T-cell (primary cell): ENCODE measurements at places on chromosomes 1 and 21.

- no peak for DNase-seq
These were observed 673 bp downstream of the CD46 start for GRCh38 chr1:207752456-207752998.

- peak; percentile 29 for DNase-seq
These were observed 38.5 kb upstream of the PDE9A start for GRCh38 chr21:42614811-42615351.

DNA sequence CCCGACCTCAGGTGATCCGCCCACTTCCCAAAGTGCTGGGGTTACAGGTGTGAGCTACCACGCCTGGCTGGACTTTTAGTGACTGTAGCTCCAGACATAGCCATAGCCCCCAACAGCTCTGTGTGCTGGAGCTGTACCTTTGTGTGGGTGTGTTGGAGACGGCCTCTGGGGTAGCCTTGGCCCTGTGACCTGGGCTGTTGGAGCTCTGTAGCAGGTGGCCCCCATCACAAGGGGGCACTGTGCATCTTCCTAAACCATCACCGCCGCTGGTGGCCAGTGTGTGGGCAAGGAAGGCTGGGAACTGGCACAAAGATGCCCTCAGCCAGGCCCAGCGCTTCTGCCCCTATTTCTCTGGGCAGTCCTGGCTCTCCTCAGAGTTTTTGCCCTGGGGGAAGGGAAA, 38.4 kb upstream of the FOXO6 start:
- no peak for DNase-seq

DNA sequence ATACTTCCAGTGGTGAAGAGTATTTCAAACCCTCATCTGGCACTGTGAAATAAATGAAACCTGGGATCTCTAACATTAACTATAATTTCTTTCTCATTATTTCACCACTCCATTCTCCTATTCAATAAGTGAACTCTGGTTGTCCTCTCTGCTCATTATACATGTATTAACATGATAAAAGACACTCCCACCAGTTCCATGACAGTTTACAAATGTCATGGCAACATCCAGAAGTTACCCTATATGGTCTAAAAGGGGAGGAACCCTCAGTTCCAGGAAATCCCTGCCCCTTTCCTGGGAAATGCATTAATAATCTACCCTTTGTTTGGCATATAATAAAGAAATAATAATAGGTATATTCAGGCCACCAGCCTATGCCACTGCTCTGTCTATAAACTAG, 62.7 kb upstream of the BRINP3 start:
- no peak for DNase-seq

DNA sequence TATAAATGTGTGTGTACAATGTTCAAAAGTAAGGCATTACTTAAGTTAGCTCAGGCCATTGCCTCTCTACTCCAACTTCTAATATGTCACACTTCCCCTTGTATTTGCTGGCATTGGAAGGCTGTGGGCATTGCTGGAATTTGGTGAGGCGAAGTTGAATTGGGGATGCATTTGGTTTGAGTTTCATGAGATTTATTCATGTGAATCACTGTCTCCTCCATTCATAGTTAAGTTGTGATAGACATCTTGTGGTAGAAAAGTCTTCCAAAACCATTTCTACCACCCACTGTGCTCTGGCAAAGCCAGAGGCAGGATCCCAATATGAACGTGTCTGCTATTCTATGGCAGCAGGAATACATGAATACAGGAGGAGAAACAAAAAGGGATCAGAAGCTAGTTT, 397.8 kb upstream of the USP24 start:
- DNase-seq, result no peak

DNA sequence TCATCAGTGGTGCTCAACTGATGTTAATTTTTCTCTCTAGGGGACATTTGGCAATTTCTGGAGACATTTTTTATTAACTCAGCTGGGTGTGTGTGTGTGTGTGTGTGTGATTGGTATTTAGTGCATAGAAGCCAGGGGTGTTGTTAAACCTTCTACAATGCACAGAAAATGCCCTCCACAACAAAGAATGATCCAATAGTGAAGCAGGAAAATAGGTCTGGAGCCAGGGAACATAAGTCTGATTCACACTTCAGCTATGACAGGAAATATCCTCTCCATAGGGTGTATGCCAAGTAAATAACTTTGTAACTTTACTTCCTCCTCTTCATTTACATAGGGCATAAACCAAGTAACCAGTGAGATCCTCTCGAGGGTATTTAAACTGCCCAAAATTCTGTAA, 25.1 kb upstream of the TMEM61 start:
- DNase-seq, result no peak

DNA sequence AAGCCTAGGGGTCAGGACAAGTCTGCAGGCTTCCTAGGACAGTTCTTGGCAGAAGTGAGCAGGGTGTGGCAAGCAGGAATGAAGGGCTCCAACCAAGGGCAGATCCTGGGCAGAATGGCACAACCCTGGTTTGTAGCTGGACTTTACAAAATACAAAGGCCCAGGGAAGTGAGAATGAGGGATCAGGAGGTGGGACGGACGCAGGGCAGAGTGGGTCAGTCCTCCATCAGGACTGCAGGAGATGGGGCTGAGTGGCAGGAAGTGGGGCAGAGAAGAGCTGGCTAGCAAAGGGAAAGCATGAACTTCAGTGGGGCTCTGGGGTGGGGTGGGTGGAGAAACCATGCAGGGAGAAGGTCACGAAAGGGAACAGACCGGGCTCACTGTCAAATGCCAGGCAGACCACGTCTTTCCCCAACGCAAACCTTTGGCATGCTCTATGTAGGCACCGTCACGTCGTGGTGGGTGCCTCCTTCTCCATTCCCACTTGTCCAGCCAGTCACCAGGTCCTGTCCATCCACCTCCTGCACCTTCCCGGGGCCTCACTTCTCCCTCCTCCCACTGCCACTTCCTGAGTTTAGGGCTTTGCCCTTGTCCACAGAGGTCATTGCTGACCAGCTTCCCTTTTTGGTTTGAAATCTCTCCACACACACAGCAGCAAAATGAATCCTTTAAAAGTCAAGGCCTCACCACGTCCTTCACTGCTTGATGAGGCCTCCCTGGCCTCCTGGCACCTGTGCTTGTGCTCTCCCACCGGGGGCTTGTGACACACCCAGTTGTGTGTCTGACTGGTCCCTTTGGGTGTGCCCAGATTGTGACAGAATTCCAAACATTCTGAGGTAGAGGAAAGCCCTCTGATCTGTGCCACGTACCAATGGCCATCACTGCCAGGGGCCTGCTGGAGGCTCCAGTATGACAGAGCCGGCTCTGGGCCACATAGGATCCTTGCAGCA, 8.7 kb upstream of the CLDN19 start:
- no peak for DNase-seq

DNA sequence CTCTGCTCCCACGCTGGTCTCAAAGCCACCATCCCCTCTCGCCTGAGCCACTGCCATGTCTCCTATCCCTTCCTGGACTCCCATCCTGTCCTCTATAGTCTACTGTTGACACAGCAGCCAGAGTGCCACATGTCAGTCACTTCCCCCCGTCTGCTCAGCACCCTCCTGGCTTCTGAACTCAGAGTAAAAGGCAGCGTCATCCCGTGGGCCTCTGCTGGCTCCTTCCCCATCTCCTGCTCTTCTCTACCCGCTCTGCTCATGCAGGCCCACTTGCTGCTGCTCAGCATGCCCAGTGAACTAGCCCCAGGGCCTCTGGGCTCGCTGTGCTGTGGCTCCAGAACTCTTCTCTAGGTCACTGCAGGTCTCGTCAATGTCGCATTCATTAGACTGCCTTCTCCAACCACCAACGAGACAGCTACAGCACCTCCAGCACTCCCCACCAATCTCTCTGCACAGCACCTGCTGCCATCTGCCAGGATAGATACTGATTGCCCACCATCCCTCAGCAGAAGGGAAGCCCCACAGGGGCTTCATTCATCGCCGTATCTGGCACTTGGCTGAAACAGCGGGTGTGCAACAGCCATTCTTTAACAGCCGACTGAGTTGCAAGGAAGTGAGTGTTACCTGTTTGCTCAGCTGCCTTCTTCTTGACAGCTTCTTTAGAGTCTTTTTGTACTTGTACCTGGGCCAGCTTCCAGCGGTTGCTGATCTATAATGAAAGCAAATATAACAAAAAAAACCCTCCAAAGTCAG, 11.8 kb upstream of the SRM start:
- DNase-seq, result no peak

- DNase-seq, result no peak
These were observed 9.0 kb downstream of the DBT start for GRCh38 chr1:100240631-100241030.

- no peak for DNase-seq
These were observed 4.0 kb downstream of the ABCG1 start for GRCh38 chr21:42222821-42223390.

- no peak for DNase-seq
These were observed 19.1 kb downstream of the OPTC start for GRCh38 chr1:203512848-203513584.

DNA sequence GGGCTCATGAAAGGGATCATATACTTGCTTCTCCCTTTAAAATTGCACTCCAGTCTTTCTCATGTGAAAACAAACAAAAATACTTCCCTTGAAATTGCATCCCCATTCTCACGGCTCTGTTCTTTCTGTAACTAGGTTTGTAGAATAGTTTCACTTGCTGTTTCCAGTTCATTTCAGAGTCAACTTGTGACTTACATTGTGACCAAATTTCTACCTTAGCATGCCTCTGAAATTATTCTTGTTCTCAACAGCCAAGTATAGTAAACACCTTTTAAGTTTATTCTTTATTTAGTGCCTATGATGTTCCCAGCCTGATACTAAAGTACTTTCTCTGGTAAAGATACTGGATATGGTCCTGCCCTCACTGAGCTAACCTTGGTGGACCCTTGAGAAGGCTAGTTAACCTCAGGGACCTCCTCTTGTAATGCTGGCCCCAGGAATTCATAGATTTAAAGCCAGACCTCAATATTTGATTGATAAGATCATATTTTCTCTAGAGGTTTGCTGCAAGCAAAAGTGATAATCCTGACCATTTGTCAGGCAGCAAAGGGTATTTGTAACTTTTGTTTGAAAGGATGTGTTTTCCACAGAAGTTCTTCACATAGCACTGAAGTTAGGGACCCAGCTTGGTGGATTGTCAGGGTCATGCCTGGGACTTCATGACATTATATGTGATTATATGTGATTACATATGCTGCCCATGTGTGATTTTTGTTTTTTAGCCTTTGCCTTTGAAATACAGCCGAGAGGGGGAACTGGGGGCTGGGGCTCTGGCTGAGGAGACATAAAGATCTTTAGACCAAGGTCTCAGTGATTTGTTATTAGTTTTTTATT, 29.6 kb downstream of the VANGL2 start:
- DNase-seq, result no peak

DNA sequence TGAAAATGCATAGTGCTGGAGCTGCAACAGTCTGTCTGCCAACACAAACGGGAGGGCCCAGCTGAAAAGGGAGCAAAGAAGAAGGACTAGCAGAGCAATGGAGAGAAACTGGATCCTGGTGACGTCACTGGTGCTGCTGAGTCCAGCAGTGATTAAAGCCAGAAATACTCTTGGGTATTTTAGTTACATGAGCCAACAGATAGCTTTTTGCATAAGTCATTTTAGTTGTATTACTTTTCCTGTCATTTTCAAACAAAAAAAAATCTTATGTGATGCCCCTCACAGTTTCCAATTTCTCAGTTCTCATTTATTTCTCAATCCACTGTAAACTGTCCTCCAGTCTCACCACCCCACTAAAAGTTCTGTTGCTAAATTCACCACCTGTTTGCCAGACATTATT, 38.7 kb upstream of the NEK7 start:
- DNase-seq, result no peak

DNA sequence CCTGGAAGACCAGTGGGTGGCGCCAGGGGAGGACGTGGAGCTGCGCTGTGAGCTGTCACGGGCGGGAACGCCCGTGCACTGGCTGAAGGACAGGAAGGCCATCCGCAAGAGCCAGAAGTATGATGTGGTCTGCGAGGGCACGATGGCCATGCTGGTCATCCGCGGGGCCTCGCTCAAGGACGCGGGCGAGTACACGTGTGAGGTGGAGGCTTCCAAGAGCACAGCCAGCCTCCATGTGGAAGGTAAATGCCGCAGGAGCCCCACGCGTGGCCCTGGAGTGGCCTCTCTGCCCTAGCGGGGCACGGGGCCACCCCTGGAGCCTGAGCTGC, 75.2 kb downstream of the OBSCN start:
- no peak for DNase-seq

GRCh38 chr1:240501115-240501514, 110.8 kb downstream of the GREM2 start:
- no peak for DNase-seq

GRCh38 chr1:40899230-40899870, 37.2 kb upstream of the CITED4 start:
- no peak for DNase-seq

GRCh38 chr1:172442404-172442803, 1.5 kb downstream of the PIGC start:
- DNase-seq, result no peak

GRCh38 chr1:154179946-154180687, 11.8 kb downstream of the TPM3 start:
- no peak for DNase-seq

- no peak for DNase-seq
These were observed 8.9 kb downstream of the HYI start for GRCh38 chr1:43444836-43445235.

DNA sequence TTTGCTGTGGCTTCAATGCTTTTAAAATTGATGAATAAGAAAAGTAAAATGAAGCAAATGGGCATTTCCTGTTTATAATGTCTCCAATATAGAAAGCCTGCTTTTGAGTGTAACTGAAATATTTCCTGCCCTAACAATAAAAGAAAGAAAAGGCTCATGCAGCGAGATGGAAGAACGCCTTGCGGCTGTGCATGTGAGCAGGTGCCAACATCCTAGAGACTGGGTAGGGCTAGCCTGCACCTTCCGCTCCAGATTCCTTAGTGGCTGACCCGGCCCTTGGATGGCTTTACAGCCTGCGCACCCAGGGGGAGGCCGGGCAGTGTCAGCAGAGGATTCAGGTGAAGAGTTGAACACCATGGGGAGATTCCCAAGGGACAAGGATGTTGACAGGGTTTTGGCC, 21.8 kb downstream of the CNIH3 start:
- no peak for DNase-seq

GRCh38 chr1:20063861-20064292, 6.1 kb upstream of the PLA2G5 start:
- no peak for DNase-seq

DNA sequence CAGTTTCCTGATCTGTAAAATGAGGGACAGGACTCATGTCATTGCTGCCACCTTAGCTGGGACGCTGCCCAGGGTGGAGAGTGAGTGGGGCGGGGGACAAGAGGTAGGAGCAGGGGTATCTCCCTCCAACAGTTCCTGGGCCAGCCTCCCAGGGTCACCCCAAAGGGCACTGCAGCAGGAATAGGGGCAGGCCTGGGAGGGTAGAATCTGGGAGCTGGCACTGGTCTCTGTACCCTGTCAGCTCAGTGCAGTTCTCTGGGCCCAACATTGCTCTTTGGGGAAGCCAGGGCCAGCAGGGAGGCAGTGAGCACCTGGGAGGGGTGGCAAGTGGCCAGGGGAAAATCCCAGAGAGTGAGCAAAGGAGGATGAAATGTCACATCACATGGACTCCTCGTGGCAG, 55.8 kb downstream of the ELK4 start:
- no peak for DNase-seq

- no peak for DNase-seq
These were observed 146.8 kb upstream of the DMRTA2 start for GRCh38 chr1:50570066-50570468.

- no peak for DNase-seq
These were observed 203.7 kb upstream of the C1orf87 start for GRCh38 chr1:60277269-60277668.

- no peak for DNase-seq
These were observed 5.1 kb downstream of the ECHDC2 start for GRCh38 chr1:52916241-52916975.
